ENCODE measurements at places on chromosomes 11 and 22. TPM values are rescaled to one million over a fixed set of nuclear protein-coding genes. Genes with fewer than 3 reads are reported as not detected.
A peak's percentile ranks its signal among the peaks of the same experiment; 100 is the strongest.

The CLMP gene
- total RNA-seq = 33.8 TPM

The APOL5 gene
- total RNA-seq = 0.39 TPM

DNA sequence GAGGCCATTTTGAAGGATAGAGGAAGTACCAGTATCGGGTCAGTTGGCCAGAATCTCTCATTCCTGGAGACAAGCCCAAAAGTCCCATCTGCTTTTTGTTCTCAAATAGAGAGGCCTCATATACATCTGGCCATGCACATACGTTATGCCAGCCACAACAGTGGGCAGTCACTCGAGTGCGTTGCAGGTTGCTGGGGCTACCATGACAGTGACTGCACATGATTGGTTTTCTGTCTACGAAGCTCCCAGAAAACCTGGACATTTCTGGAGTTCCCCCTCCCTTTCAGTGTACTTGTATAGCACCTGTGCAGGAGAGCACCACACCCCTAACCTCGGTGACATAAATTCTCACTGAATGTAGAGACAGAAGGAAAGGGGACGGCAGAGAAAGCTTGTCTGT, 62.1 kb downstream of the C22orf31 start:
- no peak for DNase-seq

The NXPE4 gene
- not detected for total RNA-seq

GRCh38 chr22:32040324-32040904, 2.6 kb upstream of the SLC5A1 start:
- DNase-seq = no peak

GRCh38 chr22:17119481-17120202, 1.5 kb downstream of the TMEM121B start:
- no peak for DNase-seq

GRCh38 chr11:128939591-128939990, 3.1 kb downstream of the TP53AIP1 start:
- DNase-seq = no peak

GRCh38 chr11:90288212-90288821, 65.5 kb upstream of the CHORDC1 start:
- no peak for DNase-seq

DNA sequence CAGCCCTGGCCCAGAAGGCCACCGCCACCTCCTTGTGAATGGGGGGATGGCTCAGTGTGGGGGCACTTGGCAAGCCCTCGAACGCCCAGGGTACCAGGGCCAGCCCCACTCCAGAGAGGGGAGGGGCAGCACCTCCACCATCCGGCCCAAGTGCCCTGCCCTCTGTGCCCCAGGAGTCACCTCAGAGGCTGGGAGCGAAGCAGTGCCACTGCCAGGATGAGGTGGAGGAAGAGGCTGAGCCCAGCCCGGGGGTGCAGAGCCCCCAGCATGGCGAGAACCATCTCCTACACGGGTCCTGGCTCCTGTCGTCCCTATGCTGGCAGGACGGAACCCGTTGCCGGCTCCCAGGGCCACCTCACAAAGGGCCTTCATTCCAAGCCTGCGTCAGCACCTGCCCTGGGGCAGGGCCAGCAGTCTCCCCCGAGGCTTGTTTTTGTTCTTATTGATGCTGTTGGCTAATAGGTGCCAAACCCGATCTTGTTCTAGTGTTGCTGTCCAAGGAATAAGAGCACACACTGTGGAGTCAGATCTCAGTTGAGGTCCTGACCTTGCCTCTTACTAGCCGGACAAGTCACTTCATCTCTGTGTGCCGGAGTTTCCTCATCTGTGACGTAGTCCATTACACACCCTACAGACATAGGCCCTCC, at the start of gene FREY1:
Gene FREY1 (minus strand): TSS at position 307 of the 647 bp plus-strand sequence. CDS start 26 bp downstream, at position 281.
- peak; percentile 24 for DNase-seq

DNA sequence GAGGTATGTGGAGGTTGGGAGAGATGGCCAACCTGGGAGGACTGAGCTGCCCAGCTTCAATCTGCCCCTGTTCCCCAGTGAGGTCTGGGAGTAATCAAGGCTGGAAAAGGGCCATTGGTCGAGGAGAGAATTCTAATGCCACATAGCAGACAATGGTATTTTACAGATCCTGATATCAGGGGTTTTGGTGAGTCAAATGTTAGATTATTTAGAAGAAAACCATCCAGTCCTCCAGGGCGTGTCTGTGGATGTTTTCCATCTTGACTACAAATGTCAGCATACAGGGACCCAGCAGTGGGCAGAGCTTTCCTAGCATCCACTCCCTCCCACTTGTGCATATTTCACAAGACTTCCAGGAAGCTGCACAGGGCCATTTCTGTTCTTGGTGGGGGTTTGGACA, 107.9 kb downstream of the SCN3B start:
- no peak for DNase-seq

The NPAS4 gene
- total RNA-seq = 1.8 TPM

The OR52E8 gene
- not detected for total RNA-seq

DNA sequence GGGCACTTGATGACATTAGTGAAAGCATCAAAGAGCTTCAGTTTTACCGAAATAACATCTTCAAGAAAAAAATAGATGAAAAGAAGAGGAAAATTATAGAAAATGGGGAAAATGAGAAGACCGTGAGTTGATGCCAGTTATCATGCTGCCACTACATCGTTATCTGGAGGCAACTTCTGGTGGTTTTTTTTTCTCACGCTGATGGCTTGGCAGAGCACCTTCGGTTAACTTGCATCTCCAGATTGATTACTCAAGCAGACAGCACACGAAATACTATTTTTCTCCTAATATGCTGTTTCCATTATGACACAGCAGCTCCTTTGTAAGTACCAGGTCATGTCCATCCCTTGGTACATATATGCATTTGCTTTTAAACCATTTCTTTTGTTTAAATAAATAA, 10.6 kb downstream of the REXO2 start:
- no peak for DNase-seq

- no peak for DNase-seq
These were observed 58.5 kb downstream of the GUCY1A2 start for GRCh38 chr11:106959800-106960199.

- DNase-seq = no peak
These were observed 89.0 kb downstream of the MICAL2 start for GRCh38 chr11:12199231-12199948.

The SEPTIN5 gene
- total RNA-seq = 106 TPM

The CTSF gene
- total RNA-seq = 102 TPM

The IRAG1 gene
- total RNA-seq = 5.2 TPM

DNA sequence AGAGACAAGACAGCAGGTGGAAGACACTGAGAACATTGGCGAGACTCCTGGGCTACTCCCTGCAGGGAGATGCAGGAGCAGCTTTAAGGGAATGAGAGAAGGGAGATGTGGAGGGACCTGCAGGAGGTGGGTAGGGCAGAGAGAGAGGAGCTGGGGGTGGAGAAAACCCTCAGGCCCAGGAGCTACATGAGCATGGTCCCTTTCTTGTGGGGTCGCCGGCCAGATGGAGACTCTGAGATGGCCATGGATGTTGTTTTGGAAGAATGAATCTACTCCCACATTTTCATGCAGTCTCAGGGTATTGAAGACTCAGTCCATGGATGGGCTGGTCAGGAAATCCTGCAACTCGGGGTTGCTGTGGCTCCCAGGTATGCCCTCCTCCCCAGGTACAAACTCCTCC, 1381.9 kb downstream of the TBC1D22A start:
- DNase-seq = no peak

DNA sequence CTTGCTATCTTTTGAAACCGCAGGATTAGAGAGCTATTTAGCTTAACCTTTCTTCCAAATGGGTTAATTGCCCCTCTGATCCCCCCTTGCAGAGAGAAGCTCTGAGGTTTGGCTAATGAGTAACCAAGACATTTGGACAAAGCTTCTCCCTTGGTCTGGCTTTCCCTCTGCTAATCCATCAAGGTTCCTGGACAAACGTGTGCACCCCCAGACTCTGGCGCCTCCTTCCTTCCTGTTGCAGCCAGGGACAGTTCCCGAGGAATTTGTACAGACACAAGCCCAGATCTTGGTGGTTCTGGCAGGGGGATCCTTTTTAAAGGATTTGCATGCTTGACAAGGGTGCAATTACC, 1.6 kb downstream of the KIAA1671 start:
- no peak for DNase-seq

- DNase-seq = no peak
These were observed 30.0 kb upstream of the WNT11 start for GRCh38 chr11:76236092-76236999.

- no peak for DNase-seq
These were observed 40.9 kb downstream of the SERPINH1 start for GRCh38 chr11:75602951-75603350.

DNA sequence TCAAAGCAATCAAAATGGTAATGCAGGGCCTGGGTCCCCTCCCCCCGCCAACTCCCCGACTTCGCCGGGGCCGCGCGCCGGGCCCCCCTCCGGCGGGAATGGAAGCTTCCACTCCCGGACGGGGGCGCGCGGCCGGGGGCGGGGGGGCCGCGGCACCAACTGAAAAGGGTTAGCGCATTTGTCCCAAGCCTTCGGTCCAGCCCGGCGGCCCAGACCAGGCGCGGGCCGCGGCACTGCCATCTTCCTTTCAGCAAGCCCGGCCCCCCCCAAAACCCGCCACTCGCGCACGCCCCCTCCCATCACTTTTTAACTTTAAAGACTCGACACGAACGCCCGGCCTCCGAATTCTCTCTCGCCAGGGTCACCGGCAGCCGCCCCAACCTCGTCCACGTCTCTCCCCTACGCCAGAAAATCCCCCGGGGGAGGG, 2.8 kb downstream of the PHF21B start:
- DNase-seq = peak; percentile 54

- peak; percentile 38 for DNase-seq
These were observed 385.9 kb upstream of the API5 start for GRCh38 chr11:42925916-42926315.

- DNase-seq = peak; percentile 35
These were observed at the start of gene RAB38 for GRCh38 chr11:88174709-88175568. Gene RAB38, minus strand, starts transcription at chr11:88175443. Its CDS starts 59 bp downstream, at chr11:88175384.

- DNase-seq = no peak
These were observed 492.6 kb downstream of the CNTN5 start for GRCh38 chr11:99513368-99513767.

DNA sequence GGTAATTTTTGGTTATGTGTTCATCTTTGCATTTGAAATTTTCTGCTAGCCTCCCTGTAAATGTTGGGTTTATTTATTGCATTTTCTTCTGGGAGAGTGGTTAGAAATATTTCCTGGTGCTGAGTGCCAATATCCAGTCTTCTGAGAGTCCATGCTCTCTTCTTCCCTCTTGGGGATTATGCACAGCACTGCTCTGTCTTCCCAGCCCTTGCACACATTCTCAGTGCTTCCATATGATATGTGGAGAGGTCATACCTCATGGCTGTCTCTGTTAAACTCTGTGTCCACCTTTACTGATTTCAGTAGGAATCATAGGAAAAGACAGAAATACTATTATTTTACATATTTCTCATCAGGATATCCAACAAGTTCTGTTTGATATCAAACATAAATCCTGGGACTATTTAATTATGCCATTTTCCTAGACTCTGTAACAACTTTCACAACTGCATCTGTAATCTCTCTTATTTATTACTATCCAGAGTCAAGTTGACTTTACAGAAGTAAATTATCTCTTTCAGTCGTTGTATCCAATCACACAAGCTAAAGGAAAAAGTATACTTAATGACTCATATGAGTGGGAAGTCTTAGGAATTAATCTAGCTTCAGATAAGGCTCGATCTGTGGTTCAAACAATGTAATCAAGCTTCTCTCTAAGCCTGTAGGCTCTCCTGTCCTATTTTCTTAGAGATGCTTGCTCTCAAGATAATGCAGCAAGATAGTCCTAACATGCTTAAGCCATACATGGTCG, 2.7 kb upstream of the NXPE1 start:
- DNase-seq = no peak

- peak; percentile 63 for DNase-seq
These were observed 28.5 kb downstream of the RSPH14 start for GRCh38 chr22:23113067-23113846.

The KCNA4 gene
- total RNA-seq = 18.0 TPM

The IL17REL gene
- total RNA-seq = 0.40 TPM

The PGA4 gene
- 1.8 TPM for total RNA-seq

DNA sequence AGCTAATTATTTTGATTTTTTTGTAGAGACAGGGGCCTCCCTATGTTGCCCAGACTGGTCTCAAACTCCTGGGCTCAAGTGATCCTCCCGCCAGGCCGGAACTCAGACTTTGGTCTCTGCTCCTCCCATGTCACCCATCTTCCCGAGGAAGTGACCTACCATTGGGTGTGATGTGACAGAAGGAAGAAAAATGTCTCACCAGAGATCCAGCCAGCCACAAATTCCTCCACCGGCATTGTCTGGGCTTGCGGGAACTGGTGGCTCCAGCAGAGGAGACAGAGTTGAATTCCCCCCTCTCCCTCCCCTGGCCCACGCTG, 772 bp downstream of the SLC25A45 start:
- DNase-seq = peak; percentile 35

DNA sequence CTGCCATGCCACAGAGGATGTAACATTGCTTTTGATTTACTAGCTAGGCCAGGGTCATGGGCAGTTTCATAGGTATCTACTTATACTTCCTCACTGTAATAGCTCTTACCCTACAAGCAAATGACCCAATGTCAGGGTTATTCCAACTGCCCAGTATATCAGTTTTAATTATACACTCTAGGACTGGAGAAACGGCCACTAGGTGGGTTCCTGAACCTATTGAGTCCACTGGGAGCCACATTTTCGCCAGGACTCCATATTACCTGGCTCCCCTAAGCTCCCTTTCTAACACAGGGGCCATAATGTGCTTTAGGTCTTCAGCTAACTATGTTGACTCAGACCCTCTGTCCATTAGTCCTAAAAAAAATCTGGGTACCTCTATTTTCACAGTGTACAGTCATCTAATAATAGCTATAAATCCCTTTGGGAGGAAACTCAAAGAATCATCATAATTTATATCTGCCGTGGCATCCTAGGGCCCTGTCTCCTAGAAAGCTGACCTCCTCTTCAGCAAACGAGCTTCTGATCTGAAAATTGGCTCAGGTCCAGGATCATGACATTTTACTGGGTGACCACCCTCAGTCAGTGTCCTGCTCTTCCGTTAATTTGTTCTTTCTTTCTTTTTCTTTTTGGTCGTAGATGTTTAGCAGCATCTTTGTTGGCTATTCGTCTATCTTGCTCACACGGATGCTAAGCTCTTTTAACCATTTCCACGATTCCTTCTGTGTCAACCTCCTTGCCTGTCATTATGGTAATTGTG, 244.3 kb downstream of the FAM76B start:
- DNase-seq = no peak

- DNase-seq = no peak
These were observed 105.7 kb upstream of the B3GAT1 start for GRCh38 chr11:134517621-134518293.

The ZNF280B gene
- total RNA-seq = 3.4 TPM

- DNase-seq = peak; percentile 100
These were observed at the start of the genes CHEK2 and HSCB for GRCh38 chr22:28741785-28742561. Gene CHEK2, minus strand, starts transcription at chr22:28741820. Its CDS starts 7,099 bp downstream, at chr22:28734721. Gene HSCB, plus strand, starts transcription at chr22:28742039. Its CDS starts 57 bp downstream, at chr22:28742096.
